ENCODE measurements at places on chromosomes 4 and X.

DNA sequence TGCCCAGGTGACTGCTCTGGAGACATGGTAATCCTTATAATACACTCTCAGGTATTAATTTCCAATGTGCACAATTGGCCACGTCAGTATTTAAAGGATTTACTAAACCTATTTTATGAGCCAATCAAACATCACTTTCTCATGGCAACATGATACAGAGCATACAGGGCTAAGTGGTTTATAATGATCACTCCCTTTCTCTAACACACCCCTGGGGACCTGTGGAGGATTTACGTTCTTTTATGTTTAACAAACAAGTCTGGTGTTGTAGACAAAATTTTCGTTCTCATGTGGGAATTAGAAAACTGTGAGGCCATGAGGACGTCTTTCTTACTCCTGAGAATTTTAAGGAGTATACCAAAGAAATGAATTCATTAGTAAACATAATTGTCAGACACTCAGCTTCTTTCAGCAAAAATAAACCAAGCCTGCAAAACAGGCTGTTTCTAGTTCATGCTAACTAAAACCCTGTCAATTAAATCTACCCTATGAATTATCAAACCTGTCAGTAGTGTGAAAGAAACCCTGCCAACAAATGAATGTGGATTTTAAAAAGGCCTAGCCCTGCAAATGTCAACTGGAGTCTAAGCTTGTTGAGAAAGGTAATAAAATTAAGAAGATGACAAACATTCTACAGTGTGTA lies 155.8 kb downstream of the PDGFC start:
- DNase-seq, result no peak

DNA sequence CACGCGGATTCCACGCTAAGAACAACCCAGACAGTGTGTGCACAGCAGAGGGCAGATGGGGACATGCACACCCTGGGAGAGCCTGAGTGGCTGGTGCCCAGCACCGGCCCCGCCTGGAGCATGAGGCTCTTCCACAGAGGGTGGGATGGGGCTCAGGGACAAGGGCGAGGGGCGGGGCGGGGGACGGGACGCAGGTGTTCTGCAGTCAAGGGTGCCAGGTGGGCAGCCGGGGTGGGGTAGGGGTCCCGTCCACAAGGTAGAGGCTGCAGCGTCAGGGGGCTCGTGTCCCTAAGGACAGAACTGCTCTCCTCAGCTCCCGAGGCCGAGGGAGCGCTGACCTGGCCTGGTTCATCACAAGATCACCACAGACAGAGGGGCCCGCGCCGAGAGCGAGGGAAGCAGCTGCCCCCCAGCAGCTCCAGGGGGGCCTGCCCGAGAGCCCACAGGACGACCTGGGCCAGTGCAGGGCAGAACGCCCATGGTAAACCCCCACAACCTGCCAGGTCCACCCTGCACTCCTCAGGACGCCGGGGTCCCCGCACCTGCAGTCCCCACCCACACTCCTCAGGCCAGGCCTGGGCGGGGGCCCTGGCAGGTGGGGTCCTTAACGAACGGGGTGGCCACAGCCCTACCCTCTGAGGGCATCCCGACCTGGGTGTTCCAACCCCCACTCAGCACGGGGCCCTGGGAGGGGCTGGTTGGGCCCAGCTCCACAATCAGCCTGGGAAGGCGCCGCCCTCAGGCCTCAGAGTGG lies 26.7 kb downstream of the CTBP1 start:
- no peak for DNase-seq

GRCh38 chr4:117893207-117893606 lies 141.1 kb upstream of the NDST3 start:
- DNase-seq, result no peak

- no peak for DNase-seq
Observed at GRCh38 chrX:50586980-50587379, 116.4 kb upstream of the DGKK start.

GRCh38 chr4:149353241-149353640 lies 462.4 kb downstream of the IQCM start:
- no peak for DNase-seq

GRCh38 chrX:38803588-38804431 lies 2.6 kb downstream of the MID1IP1 start:
- peak; percentile 75 for DNase-seq

- DNase-seq, result no peak
Observed at GRCh38 chrX:20668550-20668949, 401.8 kb upstream of the RPS6KA3 start.

DNA sequence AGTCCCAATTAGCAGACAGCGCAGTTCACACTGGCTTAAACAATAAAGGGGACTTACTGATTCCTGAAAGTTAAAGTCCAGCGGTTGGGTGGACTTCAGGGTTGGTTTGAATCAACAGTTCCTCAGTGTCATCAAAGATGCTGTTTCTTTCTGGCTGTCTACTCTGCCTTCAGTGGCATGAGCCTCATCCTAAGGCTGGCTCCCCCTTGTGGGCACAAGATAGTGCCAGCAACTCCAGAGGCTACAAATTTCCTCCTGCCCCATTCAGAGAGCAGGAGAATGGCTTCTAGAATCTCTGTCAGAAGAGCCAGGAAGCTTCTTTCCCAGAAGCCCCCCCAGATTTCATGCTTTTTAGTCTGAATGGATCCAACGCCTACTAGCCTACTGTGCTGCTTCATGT lies 82.4 kb upstream of the MTM1 start:
- peak; percentile 32 for DNase-seq

GRCh38 chrX:37677765-37678164 lies 7.8 kb upstream of the XK start:
- DNase-seq, result no peak

GRCh38 chr4:180900781-180901180 lies 1342.4 kb upstream of the TENM3 start:
- no peak for DNase-seq

- no peak for DNase-seq
Observed at GRCh38 chr4:91734682-91735081, 569.1 kb upstream of the GRID2 start.

DNA sequence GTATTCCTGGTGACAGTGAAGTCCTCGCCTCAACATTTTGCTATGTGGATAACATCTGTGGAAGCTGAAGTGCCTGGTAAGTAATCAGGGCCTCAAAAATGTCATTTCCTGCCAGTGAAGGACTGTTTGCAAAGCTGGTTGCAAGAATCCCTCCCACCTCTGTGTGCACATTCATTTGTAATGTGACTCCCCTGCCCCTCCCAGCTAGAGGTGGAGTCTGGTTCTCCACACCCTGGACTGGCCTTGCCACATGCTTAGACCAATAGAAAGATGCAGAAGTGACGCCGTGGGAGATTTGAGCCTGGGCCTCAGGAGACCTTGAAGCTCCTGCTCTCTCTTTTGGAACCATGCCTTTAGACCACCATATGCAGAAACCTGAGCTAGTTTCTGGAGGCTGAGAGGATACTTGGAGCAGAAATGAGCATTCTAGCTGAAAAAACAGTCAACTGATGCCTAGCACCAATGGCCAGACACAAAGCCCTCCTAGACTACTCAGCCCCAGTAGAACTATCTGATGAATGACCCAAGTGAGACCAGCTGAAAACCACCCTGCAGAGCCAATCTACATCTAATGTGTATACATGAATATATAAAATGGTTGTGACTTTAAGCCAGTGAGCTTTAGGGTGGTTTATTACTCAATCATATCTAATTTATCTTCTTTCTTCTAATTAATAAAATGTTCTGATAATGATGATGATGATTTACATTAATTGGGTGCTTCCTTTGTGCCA lies 47.8 kb upstream of the CRMP1 start:
- no peak for DNase-seq

DNA sequence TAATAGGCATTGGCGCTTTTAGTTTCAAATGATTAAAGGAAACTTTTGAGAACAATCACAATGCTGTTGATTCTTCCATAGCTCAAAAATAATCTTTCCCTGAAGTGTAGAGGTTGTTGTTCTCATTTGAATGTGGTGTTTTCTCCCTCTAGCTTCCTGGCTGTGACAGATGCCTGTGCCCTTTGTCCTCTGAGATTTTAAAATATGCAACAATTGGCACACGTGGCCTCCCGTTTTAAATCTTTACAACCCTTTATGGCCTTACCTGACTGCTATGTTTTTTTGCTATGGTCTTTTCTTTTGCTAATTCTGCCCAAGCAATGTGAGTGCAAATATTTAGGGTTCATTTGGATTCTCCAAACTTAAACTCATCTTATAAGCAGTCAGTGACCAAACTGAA lies 22.9 kb upstream of the CASK start:
- no peak for DNase-seq

DNA sequence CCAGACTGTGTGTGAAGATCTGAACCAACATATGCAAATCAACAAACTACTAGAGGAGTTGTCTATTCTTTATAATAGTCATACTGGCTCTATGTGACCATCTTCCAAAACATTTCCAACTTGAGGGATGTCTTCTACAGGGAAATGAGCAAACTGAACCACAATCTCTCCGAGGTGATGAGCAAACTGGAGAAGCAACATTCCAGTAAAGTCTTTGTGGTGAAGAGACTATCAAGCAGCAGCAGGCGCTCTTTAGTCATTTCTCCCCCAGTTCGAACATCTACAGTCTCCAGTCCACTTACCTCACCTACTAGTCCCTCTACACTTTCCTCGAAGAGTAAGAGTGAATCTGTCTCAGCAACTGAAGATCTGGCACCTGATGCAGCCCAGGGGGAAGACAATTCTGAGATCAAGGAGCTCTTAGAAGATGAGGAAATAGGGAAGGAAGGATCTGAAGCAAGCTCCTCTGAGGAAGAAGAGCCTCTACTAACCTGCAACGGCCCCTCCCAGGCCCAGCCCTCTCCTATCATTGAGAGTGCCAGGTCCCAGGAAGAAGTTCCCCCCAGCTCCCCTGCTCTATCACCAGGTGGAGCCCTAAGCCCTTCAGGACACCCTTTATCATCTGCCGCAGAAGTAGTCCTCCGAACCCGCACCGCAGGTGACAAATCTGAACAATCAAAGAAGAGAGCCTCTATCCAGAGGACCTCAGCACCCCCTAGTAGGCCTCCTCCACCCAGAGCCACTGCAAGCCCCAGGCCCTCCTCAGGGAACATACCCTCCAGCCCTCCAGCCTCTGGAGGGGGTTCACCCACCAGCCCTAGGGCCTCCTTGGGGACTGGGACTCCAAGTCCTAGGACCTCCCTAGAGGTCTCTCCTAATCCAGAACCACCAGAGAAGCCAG lies 98.1 kb downstream of the HNRNPD start:
- no peak for DNase-seq

DNA sequence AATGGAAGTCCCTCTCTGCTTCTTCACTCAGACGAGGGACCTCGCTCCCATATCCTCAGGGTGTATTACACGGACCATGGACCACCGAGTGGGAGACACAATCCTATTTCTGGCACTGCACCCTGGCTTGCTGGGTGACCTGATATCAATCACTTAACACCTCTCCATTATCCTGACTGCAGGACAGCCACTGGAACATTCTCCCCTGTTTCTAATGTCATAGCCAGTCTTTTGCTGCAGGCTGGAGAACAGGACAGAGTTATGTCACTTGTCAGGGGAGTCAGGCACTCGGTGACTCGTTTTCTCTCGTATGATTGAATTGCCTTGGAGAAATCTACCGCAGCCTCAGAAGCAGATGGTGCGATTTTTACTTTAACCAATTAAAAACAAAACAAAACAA lies 219.1 kb upstream of the IGFBP7 start:
- no peak for DNase-seq

- no peak for DNase-seq
Observed at GRCh38 chr4:169367826-169368225, 97.1 kb upstream of the SH3RF1 start.

DNA sequence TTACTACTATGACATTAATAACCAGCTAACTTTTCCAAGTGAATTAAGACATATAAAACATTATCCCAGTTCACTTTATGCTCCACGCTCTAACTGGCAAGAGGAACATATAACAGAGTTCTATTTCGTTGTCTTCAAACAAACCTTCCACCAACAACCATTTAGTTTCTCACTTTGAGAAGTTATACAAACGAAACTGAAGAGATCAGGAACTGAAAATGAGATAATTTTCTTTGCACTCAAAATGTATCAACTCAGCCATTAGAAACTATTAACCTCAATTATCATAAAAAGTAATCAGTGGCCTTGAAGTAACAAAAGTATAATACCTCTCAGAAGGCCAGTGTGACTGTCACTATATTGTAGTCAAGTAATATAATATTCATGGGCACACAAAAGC lies 70.1 kb downstream of the CHM start:
- DNase-seq, result no peak

DNA sequence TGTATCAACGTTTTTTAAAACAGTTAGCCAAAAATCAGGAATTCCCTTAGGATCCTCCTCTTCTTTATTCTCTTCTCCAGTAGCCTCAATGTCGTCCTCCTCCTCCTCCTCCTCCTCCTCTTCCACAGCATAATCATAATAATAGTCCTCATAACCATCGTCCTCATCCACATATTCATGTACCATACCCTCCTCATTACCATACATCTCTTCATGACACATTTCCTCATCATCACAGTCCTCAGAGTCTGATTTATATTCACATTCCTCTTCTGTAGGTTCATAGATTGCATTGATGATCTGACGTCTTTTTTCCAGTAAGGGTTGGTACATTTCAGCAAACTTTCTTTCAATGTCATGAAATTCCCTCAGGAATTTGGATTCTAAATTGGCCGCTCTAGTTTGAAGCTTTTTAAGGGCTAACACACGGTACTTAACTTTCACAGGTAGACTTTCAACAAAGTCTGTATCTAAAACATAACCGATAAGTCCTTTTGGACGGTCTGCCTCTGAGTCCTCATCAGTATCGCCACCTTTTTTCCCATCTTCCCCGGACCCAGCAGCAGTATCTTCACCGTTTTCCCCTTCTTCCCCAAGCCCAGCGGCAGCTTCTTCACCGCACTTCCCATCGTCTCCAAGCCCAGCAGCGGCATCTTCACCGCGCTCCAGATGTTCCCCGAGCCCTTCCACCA lies 771 bp downstream of the NAP1L2 start:
- DNase-seq, result no peak

DNA sequence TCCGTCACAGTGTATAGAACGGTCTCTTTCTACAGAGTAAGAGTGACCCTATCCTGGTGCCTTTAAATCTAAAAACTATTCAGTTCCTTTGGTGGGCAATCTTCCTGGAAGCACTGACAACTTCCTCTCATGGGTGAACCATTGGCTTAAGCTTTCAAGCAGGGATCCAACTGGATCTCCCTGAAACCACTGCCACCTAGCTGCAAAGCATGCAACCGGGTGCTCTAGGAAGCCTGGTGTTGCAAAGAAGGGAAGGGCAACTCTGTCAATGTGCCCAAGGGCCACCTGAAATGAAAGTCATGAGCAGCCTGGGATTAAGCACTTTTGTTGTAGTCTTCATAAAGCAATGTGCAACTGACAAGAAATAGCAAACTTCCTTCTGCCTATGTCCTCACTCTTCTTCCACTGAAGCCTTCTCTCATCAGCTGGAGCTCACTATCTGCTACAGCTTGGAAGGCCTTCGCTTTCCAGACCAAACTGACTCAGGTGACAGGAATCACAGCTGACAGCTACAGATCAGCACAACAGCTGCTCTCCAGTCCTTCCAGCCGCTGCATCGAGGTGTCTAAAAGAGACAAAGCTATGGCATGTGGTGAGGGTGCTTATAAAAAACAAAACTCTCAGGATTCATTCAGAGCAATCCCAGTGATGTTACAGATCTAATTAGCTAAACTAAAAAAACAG lies 46.1 kb downstream of the SETD7 start:
- no peak for DNase-seq

GRCh38 chr4:40749717-40750460 lies at the start of gene NSUN7:
NSUN7 (plus strand) TSS chr4:40749955; CDS start chr4:40750694, 739 bp downstream.
- peak; percentile 40 for DNase-seq
